NCI-H1417 treated with DMSO at 0.1 percent for 48 hours (cell line): ENCODE measurements at places on chromosomes 4 and X.

- no peak for DNase-seq
Observed at GRCh38 chr4:24213961-24214360, 324.1 kb upstream of the PPARGC1A start.

- DNase-seq = no peak
Observed at GRCh38 chr4:77762531-77762930, 56.6 kb downstream of the CNOT6L start.

DNA sequence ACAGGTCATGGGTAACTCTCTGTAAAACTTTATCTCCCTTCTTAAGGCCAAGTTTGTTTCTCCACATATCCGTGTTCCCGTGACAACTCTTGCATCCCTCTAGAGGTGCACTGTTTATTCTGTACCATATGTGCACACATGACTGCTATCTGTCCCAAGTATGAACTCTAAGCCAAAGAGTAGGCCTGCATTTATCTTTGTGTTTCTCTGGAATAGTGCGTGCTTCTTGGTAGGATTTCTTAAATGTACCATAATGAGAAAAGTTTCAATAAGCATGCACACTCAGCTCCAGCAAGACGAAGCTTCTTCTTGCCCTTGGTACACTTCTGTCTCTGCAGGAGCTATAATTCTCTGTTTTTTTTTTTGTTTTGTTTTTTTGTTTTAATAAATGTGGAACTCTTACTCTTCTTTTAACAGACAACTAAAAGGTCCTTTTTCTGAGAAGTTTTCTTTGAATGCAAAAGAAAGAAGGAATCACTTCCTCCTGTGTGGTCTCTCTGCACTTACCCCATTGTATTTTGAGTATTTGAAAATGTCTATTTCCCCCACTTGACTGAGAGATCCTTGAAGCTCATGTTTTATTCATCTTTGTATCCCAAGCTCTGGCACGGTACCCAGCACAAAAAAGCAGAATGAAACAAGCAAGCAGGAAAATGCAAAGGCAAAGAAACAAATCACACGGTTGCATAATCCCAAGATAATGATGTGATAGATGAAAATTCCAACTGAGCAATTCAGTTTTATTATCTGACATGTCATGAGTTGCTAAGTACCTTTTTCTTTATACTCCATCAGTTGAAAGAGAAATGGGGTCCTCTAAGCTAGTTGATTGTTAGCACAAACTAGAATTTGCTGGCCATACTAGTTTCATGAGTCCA, 521.9 kb upstream of the BOD1L1 start:
- DNase-seq = no peak

DNA sequence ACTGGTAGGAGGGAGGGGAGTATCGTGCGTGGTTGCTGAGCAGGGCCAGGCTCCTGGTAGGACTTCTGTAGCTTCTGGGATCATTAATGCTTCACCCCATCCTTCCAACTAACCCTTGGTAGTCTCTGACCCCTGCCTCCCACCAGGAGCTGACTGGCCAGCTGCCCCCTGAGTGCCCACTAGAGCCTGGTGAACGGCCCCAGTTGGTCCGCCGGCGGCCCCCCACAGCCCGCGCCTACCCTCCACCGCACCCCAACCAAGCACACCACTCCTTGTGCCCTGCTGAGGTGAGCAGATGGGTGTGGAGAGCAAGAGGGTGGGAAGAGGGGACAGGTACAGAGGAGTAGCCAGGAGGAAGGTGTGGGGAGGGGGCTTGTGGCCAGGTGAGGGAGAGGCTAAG, 4.9 kb downstream of the CCDC120 start:
- DNase-seq = no peak

DNA sequence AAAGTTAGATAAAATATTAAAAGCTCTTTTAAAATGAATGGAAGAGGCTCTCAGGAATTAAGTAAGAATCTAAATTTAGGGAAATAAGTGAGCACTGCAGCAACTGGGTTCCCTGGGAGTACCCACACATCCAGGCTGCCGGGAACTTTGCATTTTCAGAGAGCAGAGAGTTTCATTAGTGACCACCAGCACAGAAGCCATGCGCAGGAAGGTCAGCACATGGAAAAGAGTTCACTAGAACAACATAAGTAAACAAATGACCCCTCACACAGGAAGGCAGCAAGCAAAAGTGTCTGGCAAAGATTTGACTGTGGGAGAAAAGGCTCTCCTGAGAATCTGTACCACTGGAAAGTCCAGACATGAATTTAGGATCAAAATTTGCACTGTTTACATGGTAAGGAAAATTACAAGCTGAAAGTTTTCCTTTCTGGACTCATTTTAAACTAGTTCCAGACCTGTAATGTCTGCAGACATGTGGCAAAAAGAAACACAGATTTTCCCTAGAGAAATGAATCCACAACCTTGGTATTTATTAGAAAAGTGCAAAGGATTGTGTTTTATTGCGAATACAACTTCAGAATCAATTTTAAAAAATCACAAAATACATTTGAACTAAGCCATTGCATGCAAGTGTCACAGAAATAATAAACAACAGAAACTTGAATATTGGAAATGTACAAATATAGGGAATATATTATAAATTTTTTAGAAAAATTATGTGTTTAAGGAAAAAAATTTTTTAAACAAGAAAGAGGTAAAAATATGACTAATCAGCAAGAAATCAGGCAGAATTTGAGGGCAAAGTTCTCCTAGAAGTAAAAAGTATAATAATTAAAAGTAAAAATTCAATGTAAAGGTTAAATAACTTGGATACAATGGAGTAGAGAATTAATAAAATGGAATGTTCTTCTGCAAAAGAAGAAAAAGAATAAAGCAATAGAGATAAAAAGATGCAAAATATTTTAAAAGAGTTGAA, 18.4 kb upstream of the MYOZ2 start:
- DNase-seq = no peak

DNA sequence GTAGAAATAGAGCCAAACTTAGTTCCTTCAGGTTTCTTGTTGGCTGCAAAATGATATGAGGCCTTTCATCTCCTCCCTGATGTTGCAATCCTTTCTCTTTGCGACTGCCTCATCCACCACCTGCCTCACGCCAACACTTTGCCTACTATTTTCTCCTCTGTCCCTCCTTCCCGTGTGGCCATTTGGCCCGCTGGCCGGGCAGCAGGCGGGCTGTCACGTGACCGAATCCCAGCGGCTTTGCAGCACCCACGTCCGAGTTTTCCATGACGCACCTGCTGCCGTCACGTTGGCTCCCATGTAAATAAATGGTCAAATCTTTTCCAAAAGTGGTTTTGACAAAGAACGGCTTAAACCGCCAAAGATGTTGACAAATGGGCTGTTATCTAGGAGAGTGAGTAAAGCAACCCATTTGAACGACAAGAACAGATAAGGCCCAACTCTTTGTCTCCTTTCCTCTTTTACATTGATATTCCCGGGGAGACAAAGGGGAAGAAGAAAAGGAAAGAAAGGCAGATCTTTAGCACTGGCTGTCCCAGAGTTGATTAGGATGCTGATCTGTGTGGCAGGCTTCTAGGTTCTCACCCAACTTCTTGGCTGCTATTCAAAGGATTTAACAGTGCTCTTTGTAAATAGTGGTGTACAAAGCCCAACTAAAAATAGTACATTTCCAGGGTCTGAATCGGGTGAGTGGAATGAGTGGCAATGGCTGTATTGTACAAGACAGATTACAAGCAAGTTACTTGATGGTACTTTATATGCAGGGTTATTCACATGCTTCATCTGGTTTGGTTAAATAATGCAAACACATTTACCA, 174.2 kb upstream of the JADE1 start:
- peak; percentile 46 for DNase-seq

- no peak for DNase-seq
Observed at GRCh38 chr4:61556277-61556676, 356.2 kb downstream of the ADGRL3 start.

DNA sequence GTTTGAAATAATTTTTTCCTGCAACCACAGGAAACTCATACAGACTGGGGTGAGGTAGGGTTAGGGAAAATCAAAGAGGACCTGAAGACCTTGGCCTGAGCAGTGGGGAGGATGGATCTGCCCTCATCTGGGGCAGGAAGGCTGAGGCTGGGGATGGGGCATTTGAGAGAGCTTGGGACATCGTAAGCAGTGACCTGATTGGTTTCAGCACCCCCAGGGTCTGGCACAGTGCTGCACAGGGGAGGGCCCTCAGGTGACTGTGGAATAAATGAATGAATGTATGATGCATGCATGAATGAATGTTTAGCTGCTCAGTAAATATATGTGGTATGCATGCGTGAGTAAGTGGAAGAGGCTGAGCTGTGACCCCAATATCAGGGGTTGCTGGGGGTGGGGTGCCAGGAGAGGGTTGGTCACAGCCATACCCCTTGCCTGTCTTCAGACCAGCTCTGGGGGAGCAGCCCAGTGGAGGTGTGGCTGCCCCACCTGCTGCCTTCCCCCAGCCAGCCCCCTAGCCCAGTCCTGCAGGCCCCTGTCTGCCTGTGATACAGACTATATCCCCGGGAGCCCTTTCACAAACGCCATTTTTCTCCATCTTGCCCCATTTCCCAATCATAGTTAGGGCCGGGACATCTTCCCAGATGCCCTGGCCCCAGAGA, 11.0 kb upstream of the TNIP2 start:
- DNase-seq = no peak

GRCh38 chrX:27555514-27555913, 34.6 kb upstream of the DCAF8L2 start:
- DNase-seq = no peak

DNA sequence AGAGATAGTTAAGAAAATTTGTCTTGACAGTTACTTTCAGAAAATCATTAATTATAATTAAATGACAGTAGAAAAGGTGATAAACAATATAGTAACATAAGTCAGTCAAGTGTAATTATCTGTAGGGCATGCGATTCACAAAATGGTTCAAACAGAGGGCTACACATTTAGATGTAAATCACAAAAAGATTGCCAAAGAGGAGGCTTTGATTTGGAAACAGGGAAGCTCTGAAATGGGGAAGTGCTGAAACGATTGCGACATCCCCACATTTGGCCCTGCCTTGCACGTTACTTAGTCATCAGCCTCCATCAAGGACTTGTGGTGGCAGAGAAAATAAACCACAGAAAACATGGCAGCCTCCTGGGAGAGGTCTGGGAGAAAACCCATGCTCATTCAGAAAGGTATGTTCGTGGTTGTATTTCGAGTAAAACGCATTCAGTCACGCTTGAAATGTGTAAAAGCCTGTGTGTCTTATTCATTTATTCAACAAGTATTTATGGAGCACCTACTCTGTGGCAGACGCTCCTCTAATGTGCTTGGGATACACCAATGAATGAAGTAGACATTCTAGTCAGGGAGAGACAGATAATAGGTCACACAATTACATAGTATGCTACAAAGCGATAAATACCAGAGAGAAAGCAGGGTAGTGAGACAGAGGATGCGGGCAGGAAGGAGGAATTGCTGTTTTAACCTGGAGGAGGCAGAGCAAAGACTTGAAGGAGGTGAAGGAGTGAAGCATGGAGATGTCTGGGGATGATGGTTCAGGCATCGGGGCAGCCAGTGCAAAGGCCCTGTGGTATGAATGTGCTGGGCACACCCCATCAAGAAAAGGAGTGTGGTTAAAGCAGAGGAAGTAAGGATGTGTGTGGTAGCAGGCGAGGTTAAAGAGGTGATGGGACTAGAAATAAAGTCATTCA, 7.8 kb downstream of the RBM47 start:
- no peak for DNase-seq

- no peak for DNase-seq
Observed at GRCh38 chr4:73734530-73735001, 5.8 kb upstream of the CXCL8 start.

DNA sequence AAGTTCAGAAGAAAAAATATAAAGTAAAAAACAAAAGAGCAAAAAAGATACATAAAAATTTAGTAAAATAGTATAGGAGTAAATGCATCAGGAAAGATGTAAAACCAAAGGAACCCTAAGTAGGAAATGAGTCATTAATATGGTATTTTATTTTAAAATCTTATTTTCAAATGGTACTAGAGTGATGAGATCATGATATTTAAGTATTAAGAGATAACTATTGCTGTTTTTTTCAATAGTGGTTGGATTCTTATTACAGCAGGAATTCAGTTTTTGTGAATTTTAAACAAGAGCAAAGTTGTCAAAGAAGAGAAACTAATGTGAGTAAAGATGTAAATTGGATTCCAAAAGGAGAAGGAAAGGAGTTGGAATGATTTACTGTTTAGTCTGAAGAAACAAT, 20.0 kb downstream of the EMCN start:
- no peak for DNase-seq
